SK-N-MC (cell line): ENCODE measurements at places on chromosomes 5 and 9.

DNA sequence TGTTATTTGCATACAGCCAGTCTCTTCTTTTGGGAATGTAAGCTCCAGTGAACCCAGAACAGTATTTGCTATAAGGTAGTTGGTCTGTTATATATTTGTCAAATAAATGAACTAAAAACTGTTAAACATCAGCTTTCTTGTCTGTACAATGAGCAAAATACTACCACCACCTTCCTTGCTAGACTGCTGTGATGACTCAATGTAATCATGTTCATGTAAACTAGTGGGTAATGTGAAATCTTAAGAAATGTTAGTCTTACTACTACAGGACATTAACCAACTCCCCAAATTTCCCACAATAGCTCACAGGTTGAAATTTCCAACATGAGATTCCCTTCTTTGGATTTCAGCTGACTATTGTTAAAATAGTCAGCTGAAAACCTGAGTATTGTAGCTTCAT, 176.1 kb downstream of the TRPM3 start:
- DNase-seq, result no peak

GRCh38 chr5:181108578-181109165, 22.3 kb downstream of the OR2V1 start:
- DNase-seq, result no peak

GRCh38 chr9:89372230-89372816, 54.0 kb downstream of the SECISBP2 start:
- no peak for DNase-seq

DNA sequence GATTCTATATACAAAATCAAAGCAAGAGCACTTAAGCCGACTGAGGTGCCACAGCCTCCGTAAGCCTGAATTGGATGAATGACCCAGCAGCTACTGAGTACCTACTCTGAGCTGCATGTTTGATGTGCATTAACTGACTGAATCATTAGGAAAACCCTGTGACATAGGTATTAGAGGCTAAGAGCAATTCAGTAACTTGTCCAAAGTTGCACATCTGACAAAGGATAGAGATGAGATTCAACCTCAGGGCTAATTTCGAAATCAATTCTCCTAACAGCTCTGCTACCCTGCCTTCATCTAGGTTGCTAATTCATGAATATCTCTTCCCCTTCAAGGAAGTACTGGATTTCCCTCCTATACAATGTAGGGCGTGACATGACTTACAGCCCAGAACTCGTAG, 89.1 kb upstream of the GLIS3 start:
- DNase-seq, result no peak

- DNase-seq, result no peak
These were observed 549.9 kb upstream of the KLF4 start for GRCh38 chr9:108039493-108039892.

DNA sequence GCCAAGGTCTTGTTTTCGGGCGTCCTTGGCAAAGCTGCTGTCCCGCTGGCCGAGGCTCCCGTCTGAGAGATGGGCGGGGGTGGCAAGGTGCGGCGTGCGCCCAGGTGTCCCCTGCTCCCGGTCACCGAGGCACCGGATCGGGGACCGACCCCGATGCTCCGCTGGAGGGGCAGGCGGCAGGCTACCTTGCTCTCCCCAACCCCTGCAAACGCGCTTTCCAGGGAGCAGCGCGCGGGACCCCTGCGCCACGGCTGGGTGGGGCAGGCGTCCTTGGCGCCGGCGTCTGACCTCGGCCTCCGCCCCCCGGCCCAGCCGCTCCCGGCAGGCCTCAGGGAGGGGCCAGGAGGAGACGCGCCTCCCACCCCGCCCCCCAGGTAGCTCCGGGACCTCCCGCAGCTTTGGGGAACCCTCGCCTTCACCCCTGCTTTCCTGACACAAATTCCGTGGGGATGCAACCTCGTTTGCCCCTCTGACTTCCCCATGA, 551 bp downstream of the N4BP3 start:
- DNase-seq, result no peak

DNA sequence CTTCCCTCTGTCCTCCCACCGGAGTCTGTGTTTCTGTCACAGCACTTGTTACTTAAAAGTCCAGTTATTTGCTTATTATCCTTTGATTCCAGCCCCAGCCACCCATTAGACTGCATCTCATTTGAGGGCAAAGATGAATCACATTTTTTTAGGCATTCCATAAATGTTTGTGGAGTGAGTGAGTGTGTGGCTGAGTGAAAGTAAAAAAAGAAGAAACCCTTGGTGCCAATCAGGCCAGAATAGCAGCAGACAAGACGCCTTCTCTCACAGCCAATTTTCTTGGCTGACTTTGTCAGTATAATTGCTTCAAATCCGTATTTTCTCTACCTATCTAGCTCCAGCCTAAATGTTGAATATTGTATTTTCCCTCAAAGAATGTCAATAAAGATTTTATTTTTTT, 613.0 kb upstream of the WWC1 start:
- no peak for DNase-seq
